ENCODE measurements at places on chromosomes 12 and 14.

DNA sequence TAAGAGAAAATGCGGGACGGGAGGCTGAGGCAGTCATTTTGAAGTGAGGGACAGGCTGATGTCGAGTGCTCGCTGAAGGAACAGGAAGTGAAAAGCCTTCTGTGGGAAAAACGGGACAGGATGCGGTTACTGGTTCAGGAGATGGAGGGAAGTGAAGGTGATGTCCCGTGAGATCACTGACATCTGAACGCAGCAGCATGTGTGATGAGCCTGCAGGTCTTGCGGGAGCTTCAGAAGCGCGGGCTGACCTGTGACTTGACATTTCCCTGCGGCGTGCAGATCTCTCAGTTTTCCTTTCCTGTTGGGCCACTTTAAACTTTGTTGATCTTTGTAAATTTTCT is 77.8 kb downstream of the DDX51 start:
- DNase-seq, result peak; percentile 39

GRCh38 chr14:37588956-37589714 is 5.9 kb downstream of the FOXA1 start:
- no peak for DNase-seq

GRCh38 chr12:59834659-59835474 is 239.0 kb downstream of the SLC16A7 start:
- peak; percentile 0 for DNase-seq

GRCh38 chr14:101476916-101477553 is 84.3 kb upstream of the DIO3 start:
- no peak for DNase-seq

GRCh38 chr12:58066296-58066695 is 124.9 kb downstream of the ATP23 start:
- DNase-seq, result no peak

- DNase-seq, result peak; percentile 3
Measured at GRCh38 chr12:46303039-46303666, 34.3 kb upstream of the SLC38A1 start.

DNA sequence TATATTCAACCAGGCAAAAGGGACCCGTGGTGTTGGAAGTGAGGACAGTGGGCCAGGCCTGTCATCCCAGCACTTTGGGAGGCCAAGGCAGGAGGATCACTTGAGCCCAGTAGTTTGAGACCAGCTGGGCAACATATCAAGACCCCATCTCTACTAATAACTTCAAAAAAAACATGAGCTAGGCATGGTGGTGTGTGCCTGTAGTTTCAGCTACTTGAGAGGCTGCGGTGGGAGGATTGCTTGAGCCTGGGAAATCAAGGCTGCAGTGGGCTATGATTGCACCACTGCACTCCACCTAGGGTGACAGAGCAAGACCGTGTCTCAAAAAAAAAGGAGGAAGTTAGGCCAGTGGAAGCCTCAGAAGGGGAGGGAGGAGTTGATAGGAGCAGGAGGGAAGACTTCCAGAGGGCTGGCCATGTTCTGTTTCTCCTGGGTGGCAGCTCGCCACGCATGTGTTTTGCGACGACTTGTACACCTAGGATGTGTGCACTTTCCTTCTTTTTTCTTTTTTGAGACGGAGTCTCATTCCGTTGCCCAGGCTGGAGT is 10.1 kb downstream of the SLC25A29 start:
- DNase-seq, result no peak

GRCh38 chr12:114141921-114142564 is 175.9 kb upstream of the RBM19 start:
- no peak for DNase-seq

- DNase-seq, result peak; percentile 5
Measured at GRCh38 chr14:44961151-44961553, 595 bp downstream of the KLHL28 start.

GRCh38 chr14:99673305-99674063 is 10.6 kb upstream of the CYP46A1 start:
- DNase-seq, result no peak

DNA sequence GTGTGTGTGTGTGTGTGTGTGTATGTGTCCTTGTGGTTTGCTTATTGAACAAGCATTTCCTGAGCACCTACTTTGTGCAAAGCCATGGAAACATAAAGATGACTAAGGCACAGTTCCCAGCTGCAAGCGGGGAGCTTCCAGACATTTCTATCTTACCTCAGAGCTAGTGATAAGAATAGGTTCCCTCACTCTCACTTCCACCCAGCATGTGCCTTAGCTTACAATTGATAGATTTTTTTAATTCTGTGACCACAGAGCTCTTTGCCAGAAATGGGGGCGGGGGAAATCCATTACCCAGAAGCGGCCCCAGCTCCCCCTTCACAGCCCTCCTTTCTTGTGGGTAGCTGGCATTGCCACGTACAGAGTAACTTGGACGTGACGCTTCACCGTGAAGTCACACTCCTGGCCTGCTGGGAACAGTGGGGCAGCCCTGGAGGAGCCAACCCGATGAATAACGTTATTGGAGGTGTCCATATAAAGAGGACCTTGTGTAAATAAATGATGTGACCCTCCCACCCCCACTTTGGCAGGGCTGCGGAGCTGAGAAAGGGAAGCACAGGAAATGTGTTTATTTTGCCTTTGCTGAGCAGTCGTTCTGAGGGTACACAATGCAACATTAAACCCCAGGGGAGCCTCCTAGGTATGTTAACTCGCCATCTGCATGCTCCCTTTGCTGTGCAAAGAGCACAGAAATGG is 238.9 kb downstream of the CHST11 start:
- DNase-seq, result no peak

DNA sequence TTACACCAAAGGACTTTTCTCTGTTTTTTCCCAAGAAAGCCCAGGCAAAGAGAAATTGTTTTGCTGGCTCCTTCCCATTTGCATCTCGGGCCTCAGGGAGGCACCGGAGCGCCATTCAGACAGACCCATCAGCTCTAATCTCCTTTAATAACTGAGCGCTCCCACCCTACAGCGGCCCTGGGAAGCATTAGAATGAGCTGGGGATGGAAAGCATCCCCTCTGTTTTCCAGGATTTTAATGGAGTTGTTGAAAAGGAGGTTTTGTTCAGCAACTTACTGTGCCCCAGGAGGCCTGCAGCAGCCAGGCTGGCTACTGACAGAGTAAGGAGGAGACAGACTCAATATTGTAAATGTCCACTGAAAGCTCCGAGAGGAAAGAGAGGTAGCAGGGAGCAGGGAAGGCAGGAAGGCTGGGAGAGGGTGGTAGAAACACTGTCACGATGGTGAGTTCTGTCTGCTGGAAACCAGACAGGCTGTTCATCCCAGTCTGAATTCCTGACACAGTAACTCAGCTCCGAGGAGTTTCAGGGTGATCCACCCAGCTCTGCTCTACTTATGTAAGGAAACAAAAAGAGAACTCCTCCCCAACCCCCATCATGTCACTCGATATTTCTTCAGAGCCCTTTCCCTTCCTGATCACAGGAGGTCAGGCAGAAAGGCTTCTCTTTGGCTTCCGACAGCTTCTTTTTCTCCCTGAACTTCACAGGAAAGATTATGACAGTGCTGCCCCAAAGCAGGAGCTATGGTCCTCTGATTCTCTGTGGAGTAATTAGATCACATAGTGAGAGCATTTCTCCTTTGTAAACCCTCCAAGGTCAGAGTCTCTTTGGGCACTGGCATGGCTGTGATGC is 62.5 kb upstream of the TMEM132D start:
- no peak for DNase-seq

DNA sequence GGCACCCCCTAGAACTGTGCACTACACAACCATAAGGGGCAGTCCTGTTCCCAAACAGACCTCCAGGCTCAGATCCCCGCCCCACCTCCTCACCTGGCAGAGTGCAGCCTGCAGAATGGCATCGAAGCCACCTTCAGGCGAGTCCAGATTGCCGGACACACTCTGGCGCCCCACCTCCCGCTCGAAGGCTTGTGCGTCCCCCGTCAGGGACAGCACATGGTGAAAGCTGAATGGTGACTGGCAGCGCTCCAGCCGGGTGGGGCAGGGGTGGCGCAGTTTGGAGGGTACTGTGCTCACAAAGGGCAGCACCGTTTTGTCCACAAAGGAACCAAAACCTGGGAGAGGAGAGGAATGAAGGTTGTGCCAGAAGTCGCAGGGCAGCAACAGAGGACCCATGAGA is 10.6 kb downstream of the ITGB7 start:
- DNase-seq, result no peak

DNA sequence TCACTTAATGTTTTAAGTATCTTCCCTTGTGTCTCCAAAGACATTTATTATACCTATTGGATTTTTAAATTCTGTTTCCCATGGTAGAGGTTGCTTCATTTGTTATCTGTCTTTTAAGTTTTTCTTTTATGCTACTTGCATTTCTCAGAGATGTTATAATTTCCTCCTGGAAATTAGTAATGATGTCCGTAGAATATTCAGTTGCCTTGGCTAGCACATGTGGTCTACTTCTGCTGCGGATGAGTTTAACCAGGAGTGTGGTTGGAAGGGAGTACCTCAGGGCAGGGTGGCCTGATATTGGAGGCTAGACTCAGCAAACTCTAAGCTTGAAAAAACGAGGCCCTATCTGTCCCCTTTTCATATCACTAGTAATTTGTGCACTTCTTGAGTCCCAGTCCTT is 8.8 kb upstream of the EVL start:
- no peak for DNase-seq

DNA sequence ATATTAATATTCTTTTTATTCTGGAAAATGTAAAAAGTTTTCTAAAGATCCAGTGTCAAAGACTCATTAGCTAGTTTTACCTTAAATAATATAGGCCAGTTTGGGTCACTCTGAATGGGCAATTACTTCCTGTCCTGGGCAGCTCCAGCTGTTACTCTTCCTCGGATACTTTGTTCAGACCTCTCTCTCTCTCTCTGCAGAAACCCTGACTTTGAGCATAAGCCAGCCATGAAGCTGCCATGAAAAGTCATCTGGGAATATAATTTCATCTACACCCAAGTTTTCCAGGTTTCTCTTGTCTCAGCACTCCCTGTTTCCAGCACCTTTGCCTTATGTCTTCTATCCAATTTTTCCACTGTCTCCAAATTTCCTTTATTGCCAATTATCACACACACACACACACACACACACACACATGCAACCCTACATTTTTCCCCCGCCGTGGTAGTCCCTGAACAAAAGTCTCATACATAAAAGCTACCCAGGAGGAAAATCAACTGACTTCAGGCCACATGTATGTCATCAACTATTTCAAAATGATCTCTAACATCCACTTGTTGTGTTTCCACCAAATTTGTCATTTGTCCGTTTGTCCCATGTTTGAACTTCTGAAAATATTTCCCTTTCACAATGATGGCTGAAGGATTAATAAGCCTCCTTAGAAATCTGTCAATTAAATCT is 318.1 kb downstream of the SSPN start:
- DNase-seq, result no peak

Measured in GM18507 (cell line).